A549 (cell line): ENCODE measurements at places on chromosomes 6 and 20.

- no peak for DNase-seq
Observed at GRCh38 chr6:16377470-16377869, 139.1 kb downstream of the GMPR start.

DNA sequence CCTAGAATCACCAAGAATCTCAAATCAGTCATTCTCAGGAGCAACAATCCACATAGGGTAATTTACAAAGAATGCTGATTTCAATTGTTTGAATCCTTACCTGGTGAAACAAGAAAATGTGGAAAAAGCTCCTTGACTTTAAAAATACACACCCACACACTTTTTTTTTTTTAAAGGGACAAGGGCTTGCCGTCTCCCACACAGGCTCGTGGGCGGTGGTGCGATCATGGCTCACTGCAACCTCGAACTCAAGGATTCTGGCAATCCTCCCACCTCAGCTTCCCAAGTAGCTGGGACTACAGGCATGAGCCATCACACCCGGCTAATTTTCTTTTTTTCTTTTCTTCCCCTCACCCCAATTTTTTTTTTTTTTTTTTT is 30.7 kb downstream of the PARD6B start:
- no peak for DNase-seq

DNA sequence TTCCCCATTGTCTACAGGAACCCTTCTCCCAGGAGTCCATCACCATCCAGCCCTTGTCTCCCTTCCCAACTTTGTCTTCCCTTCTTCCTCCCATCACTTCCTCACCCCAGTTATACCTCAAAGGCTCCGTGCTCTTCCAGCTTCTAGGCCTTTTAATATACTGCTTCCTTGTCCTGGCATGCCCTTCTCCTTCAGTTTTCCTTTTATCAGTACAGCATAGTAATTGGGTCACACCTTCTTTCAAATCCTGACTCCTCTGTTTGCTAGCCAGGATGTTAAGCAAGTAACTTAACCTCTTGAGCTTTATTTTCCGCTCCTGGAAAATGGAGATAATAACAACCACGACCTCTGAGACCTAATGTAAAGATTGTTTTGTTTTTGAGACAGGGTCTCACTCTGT is 54.9 kb upstream of the PNRC1 start:
- DNase-seq = no peak

- DNase-seq = no peak
Observed at GRCh38 chr20:787825-788224, 19.5 kb upstream of the SLC52A3 start.

- DNase-seq = no peak
Observed at GRCh38 chr6:75673884-75674283, 72.2 kb downstream of the SENP6 start.

DNA sequence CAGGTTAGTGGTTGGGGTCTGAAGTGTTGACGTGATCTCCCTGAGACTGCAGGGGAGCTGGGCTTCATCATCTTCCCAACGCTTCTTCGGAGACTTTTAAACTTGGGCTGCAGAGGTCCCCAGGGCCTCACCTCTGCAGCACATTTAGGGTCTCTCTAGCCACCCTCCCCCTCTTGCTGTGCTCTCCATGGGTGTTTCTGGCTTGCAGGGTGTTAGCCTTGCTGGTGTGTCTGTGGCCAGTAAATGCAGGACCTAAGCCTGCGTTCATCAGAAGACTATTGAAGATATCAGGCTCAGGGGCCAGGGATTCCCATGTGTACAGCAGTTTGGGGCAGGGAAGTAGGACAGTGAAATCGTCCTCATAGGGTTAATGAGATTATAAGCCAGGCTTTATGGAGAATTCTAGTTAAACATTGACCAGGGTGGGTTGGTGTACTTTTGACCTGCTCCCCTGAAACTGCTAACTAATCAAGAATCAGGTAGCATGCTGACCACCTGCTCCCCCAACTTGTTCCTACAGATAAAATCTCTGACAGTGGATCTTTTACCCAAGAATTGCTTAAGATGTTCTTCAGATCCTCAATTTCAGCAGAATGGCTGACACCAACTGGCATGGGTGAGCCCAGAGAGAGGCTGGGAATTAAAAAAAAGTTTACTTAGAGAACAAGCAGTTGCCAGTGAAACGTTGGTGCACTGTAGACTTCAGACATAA is 3.8 kb upstream of the DDO start:
- no peak for DNase-seq

DNA sequence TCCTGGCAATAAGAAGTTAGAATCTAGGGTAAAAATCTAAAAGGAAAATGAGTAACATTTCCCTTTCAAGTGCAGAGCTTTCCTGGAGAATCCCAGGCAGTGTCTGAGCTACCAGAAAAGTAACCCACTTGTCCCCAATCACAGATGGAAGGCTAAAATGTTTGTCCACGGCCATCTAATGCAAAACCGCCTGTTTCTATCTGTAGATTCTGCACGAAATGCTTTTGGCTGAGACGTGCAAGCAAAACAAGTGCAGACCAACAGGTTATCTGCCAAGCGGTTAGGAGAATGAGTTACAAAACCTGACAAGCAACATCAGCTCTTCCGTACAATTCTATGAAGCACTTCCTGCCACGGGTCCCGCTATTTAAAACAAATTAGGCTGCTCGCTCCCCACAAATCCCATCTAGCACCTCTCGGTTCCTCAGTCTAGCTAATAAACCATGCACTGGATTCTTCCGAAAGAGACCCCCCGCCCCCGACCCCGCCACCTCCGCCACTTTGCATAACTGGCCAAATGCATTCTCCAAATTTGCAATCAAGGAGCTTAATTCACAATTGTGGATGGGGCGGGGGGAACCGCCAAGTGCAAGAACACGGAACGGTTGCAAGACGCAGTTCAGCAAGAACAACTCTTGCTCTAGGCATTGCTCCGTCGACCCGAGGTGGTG is 1.4 kb downstream of the ELOVL5 start:
- DNase-seq = no peak

DNA sequence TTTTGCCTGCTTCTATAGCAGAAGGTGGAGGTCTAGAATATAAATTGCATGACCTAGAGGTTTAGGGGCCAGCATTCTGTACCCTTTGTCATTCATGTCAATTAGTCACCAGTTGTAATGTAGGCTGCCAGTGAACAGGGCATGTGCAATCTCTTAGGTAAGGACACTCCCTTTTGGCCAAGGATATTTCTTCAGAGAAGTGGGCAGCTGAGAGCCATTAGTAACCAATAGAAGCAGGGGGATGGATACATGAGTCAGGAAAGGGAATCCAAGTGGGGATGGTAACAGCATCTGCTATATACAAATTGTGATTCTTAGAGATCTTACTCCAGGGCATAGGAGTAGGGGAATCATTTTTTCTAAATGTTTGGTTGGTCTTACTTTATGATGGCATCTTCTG is 494.2 kb upstream of the JAG1 start:
- DNase-seq = no peak

DNA sequence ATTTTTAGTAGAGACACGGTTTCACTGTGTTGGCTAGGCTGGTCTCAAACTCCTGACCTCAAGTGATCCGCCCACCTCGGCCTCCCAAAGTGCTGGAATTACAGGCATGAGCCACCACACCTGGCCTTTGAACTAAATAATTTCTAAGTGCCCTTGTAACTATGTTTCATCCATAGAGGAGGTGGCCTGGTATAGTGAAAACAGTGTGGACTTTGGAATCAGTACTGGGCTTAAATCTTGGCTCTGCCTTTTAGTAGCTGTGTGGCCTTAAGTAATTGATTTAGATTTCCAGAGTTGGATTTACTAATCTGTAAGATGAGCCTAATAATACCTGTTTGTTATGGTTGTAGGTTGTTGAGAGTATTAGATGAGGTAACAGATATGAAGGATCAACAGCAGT is 14.2 kb upstream of the TGM3 start:
- DNase-seq = no peak

DNA sequence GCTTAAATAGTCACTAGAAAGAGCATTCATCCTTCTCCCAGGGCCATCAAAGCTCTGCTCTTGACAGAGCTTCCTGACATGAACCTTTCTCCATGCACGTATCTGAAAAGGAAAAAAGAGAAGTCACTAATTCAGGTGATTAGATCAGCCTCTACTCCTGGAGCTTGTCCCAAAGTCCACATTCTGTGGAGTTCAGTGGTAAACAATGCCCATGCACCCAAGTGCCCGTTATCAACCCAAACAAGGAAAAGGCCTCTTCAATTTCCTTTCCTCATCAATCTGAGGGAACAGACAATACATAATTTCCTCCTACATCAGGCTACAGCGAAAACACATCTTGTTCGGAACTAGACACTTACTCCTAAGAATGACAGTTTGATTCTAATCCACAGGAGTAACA is 129.2 kb upstream of the PCSK2 start:
- DNase-seq = no peak

GRCh38 chr6:83183082-83183828 is 9.8 kb downstream of the PGM3 start:
- no peak for DNase-seq

- DNase-seq = no peak
Observed at GRCh38 chr6:69895396-69895795, 29.0 kb downstream of the COL19A1 start.

- DNase-seq = no peak
Observed at GRCh38 chr20:2136275-2136674, 34.6 kb downstream of the STK35 start.

DNA sequence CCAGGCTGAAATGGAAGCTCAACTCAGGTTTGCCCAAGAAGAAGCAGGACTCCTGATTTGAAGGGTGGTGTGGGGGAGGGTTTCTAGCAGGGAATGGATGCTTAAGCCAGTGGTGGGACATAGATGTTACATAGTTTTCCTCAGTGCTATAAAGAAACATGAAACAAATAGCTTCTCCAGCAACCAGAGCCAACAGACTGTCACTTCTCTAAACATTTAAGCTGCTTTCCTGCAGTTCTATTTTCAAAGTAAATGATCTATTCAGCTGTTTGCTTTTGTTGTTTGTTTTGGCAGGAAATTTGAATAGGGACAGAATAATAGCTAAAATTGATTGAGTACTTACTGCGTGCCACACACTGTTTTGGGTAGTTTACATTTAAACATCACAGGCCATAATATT is 169.0 kb downstream of the UST start:
- no peak for DNase-seq

DNA sequence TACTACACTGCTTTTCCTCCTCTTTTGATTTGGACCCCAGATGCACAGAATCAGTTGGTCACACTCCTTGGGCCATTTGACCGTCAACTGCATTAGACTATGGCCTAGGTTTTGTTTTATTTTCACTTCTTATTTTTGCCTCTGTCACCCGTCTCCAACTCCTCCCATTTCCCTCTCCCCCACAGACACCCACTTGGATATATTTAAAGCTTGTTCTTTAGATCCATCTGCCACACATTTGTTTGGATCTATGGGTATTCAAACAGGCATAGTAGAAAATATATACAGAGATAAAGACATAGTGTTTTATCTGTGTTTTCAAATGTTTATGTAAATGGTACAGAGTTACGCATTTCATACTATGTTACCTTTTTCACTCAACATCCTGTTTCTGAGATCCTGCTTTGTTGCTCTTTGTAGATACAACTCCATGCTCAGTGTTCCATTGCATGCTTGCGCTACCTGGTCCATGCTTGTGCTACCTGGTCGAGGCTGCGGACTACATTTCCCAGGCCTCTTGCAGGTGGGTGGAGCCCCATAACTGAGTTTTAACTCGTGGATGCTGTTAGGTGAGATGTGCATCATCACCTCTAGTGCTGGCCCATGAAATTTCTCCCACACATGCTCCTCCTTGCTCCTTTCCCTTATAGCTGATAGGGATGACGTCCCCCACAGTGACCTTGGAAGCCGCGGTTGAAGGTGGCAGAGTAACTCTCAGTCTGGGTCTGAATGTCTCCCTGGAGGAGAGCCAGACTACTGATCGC is 11.5 kb upstream of the PREX1 start:
- DNase-seq = no peak

GRCh38 chr6:87756858-87757257 is 54.8 kb upstream of the AKIRIN2 start:
- DNase-seq = peak; percentile 9

GRCh38 chr6:163630572-163630971 is 216.1 kb downstream of the QKI start:
- DNase-seq = no peak

GRCh38 chr6:33837971-33838665 is 34.3 kb upstream of the MLN start:
- DNase-seq = no peak

DNA sequence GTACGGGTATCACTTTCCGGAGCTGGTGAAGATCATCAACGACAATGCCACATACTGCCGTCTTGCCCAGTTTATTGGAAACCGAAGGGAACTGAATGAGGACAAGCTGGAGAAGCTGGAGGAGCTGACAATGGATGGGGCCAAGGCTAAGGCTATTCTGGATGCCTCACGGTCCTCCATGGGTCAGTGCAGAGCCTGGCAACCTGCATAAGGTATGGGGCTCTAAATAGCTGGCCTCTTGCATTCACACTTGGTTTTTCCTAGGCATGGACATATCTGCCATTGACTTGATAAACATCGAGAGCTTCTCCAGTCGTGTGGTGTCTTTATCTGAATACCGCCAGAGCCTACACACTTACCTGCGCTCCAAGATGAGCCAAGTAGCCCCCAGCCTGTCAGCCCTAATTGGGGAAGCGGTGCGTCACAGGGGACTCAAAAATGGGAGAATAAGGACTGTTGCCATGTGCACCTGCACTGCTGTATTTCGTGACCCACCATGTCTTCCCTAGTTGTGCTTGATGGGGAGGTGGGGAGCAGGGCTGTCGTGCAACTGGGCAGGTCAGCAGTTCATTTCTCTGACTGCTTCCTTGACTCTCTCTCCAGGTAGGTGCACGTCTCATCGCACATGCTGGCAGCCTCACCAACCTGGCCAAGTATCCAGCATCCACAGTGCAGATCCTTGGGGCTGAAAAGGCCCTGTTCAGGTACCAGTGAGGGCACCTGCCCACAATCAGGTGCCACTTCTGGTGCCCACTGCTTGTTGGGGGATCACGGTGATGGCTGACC is 3.1 kb downstream of the NOP56 start:
- DNase-seq = no peak

DNA sequence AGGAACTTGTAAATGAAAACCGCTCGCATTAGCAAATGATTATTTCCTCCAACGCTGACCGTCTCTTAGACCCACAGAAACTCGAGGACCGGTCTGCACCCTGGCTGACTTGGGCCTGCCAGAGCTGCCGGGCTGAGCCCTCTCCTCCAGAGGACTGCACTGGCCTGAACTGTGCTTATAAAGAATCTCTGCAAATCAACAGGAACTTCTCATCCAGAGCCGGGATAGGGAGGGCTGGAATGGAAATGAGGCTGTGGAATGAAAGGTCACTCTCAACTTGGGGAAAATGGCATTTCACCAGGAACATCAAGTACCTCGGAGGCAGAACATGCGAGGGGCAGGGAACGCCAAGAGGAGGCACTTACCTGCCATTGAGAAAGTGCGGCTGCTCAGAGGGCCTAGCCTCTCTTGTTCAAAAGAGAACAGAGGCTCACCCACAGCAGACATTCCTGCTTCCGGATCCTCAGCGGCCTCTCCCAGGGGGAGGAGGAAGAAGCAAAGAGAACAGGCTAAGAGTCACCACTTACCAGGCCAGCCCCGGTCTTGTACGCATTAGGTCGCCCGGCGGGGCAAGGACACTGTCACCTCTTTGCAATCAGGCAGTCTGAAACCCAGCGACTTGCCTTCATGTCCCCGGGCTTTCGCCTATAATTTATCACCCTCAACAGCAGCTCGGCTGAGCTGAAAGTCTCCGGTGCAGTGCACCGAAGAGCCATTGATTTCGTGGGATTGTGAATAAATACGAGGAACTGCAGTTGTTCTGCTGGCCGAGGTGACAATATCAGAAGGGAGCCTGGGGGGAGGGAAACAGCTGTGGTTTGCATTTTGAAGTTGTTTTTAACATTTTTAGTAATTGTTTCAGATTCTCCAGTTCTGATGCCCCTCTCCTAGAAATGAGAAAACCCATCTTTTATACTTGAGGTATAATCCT is 37.6 kb downstream of the ZMYND8 start:
- peak; percentile 49 for DNase-seq
